ENCODE measurements at places on chromosomes 7 and 10.

DNA sequence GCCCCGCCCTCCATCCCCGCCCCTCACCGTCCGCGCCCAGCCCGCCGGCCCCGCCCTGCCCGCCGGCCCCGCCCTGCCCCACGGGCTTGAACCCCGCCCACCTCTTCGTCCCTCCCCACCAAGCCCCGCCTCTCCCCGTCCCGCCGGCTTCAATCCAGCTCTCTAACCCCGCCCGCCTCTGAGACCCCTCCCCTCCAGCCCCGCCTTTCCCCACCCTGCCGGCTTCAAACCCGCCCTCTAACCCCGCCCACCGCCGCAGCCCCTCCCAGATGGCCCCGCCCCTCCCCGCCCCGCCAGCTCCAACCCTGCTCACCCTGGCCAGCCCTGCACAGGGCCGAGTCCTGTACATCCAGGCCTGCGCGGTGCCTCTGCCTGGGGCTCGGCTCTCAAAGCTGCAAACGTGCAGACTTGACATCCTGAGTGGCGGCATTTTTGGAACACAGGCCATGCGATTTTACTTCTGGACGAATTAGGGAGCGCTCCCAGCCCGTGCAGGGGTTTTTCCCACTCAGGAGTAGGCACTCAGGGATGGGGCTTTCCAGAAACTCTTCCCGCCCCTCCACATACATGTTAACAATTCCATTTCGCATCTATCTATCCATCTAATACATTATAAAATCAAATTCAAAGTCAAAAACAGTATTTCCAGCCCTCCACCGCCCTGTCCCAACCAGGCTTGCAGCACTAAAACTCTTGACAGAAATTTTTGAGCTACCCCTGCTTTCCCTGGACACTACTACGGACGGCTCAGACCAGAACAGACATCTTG lies 477 bp upstream of the NMT2 start:
- DNase-seq = peak; percentile 89

GRCh38 chr10:124802313-124802675 lies 675 bp downstream of the ABRAXAS2 start:
- no peak for DNase-seq

DNA sequence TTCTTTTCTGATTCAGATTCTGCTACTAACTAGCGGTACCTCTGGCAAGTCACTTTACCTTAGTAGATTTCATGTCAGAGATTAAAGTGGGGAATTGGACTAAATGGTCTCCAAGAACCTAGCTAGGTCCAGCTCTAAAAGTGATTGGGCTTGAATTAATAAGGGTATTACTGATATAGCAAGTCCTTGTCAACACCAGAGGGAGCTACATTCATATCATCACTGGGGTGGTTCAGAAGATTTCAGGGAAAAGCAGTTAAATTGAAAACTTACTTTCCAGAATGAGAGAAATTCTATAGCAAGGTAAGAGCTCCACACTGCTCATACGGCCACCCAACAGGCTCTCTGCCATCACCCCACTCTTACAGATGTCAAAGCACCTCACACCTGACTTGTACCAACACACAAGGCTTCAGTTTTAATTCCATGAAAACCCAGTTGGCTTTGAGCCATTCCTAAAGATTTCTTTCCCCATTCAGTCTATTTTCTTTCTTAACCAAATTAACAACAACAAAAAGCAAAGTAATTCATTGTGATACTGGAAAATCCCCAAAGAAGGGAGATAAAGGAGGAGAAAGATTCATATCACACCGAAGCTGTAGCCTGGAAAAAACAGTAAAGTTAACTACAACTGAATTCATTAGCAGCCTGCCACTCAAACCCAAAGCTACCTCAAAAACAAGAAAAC lies 38.0 kb upstream of the SPOCK2 start:
- no peak for DNase-seq

- DNase-seq = no peak
Observed at GRCh38 chr10:90148116-90148855, 446.9 kb downstream of the KIF20B start.

DNA sequence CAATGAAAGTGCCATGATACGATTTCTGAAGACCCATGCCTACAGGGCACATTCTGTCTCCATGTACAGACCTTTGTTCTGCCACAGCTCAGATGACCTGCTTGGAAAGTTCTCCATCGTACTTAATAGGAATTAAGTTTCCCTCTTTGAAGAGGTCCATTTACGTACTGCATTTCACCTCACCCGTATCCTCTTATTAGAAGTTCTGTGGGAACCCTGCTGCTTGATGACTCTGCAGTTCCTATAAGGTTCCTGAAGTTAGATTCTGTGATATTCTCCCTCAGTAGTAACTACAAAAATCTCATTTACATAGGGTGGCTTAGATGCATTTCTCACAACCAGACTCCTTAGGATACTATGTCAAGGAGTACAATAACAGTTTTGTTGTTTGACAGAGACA lies 50.9 kb downstream of the MINDY3 start:
- no peak for DNase-seq

GRCh38 chr10:88932539-88933256 lies 19.9 kb downstream of the ACTA2 start:
- DNase-seq = peak; percentile 72

GRCh38 chr10:129793479-129793878 lies 170.6 kb downstream of the EBF3 start:
- DNase-seq = no peak

GRCh38 chr10:126124046-126124445 lies 227.7 kb downstream of the FANK1 start:
- DNase-seq = no peak

DNA sequence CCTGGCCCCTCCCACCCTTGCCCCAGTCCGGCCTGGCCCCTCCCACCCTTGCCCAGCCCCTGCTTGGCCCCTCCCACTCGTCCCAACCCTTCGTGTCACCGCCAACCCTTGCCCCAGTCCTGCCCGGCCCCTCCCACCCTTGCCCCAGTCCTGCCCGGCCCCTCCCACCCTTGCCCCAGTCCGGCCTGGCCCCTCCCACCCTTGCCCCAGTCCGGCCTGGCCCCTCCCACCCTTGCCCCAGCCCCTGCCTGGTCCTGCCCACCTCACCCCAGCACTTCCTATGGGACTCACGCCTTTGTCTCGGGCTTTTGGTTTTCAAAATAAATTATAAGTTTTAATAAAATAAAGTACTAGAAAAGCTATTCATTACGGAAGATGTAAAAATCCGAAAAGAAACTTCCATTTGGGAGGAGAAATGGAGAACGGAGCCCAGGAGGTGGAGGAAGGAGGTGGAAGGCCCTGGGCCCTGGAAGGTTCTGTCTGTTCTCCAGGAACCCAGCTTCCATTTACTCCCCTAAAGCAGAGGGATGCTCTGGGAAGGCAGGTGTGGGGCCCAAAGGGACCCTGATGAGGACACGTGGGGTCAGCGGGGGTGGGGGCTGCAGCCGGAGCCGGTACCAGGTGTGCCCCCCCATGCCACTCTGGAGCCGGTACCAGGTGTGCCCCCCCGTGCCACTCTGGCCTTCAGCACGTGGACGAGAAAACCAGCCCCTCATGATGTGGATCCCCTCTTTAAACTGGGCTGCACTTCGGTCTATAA lies 52.2 kb downstream of the PWWP2B start:
- no peak for DNase-seq

DNA sequence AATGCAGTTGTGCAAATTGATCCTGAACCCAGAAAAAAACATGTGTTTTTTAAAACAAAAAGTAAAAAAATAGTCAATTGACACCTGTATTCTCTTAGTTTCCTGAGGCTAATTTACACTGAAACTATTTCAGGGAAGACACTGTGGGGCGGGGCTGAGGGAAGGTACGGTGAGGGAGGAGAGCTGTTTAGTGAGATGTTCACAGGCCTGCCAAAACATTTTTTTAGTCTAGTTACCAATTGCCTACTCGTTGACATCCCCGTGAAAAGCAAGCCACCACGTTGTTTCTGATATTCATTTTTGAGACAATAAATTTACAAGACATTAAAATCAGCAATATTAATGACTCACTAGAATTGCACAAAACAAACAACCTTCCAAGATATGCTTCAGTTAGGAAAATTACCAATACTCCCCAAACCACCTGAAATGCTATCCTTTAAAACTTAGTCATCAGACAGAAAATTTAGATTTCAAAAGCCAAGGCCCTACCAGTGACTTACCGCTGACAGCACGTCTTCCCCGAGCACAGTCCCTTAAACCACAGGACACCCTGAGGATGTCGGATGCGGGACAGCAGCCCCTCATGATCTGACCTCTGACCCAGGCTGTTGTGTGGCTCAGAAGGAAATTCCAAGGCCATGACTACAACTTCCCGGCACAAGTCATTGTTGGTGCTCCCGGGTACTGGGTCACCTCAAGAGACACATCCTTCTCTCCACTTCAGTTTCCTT lies 279.2 kb downstream of the PRPF18 start:
- no peak for DNase-seq

- peak; percentile 56 for DNase-seq
Observed at GRCh38 chr10:30687698-30688213, 58.2 kb upstream of the LYZL2 start.

DNA sequence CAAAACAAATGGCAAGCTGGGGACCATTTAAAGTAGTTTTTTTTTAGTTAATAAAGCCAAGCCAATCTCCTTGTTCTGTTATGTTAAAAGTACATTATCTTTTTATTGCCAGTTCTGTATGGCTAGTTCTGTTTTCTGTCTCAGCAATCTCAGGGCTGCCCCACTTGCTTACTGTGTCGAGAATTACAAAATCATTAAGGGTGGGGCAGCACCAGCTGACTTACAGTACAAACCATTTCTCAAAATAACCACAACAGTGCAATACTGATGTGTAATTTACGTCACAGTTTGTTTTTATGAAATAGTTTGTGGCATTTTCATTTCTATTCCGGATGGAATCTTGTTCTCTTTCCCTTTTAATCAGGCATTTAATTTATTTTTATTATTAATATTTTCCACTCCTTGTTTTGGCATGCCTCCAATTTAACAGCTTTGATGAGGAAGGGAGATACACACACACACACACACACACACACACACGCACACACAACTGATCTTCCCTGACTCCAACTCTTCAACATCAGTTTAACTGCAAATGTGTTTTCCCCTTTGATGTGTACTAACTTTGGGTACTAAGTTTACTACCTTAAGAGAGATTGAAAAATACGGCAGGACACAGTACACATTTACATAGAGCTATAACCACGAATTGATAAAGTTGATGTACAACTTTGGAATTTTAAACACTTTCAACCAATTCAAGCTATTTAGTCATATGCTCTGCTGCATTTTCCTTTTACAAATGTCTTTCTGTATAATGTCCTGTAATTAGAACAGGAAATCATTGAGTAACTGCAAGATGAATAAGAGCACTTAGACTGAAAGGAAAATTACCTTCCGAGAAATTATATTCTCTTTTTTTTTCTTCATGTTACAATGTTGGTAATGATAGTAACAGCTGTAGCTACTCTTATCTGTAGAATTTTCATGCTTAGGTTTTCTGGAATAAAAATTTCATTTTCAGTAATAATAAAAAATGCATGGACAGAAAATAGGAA lies 91.5 kb downstream of the ARID5B start:
- DNase-seq = no peak

GRCh38 chr10:74855439-74855838 lies 29.0 kb downstream of the KAT6B start:
- no peak for DNase-seq

DNA sequence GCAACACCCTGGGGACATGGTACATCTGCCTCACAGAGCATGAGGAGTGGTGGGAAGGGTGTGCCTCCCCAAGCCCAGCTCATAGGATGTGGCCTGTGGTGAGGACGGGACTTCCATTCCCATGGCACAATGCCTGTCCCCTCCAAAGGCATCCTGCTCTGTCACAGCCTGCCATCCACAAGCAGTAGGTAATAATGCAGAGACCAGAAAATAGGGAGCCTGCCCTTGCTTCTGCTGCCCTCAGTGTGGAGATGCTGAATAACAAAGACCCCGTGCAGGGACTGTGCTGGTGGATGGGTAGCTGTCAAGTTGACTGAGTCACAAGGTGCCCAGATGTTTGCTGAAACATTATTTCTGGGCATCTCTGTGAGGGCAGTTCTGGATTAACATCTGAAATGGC lies 199.9 kb upstream of the GRB10 start:
- DNase-seq = no peak

- peak; percentile 77 for DNase-seq
Observed at GRCh38 chr7:130365511-130366441, 14.5 kb upstream of the CPA1 start.

- DNase-seq = no peak
Observed at GRCh38 chr10:132655735-132656134, 118.1 kb downstream of the INPP5A start.

GRCh38 chr7:26052706-26053105 lies 99.3 kb upstream of the NFE2L3 start:
- DNase-seq = no peak

DNA sequence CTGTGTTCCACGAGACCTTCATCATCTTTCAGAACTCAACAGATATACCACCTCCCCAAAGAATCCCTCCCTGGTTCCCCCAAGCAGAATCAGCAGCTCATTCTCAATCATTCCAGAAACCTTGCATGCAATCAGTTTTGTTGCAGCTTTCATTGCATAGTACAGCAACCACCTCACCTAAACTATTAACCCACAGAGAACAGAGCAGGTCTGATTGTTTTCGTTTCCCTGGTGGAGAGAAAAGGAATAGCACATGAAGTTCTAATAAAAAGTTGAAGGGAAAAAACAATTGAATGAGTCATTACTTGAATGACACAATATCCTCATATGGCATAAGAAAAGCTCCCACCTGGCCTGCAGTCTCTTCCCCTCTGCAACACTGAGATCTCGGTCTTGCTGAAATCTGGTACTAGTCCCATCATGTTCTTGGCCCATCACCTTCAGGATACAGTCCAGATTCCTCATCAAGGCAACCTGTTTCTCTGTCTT lies 147.1 kb upstream of the GDF10 start:
- DNase-seq = no peak

GRCh38 chr7:80725181-80725611 lies 86.8 kb downstream of the CD36 start:
- no peak for DNase-seq

GRCh38 chr7:1610013-1610677 lies 40.3 kb upstream of the PSMG3 start:
- DNase-seq = no peak

- no peak for DNase-seq
Observed at GRCh38 chr7:96238976-96239766, 82.7 kb downstream of the SLC25A13 start.

- DNase-seq = no peak
Observed at GRCh38 chr7:28474640-28475039, 62.3 kb downstream of the CREB5 start.

DNA sequence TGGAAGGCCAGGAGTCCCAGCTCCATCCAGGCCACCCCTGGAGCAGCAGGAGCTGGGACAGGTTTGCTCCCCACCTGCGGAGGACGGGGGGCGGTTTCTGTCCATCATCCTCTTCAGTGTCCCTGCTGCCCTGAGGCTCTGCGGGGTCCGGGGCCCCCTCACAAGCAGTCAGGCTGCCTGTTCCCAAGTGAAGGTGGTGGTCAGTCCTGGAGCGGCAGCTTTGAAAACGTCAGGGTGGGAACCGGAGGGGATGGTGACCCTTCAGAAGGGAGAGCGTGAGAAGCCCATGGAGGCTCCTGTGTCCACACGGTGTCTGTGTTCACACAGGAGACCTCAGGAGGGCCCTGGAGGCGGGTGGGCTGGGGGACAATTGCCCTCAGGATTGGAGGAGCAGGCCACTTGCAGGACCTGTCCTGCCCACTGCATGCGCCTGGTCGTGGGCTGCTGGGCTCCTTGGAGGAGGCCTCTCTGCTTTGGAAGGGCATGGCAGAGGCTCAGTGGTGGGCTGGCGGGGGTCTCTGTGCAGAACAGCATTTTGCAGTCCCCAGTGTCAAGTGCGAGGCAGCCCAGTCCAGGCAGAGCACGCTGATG lies 49.3 kb upstream of the INPP5A start:
- no peak for DNase-seq

Data from left renal pelvis (tissue), 4 donors.